ENCODE measurements at places on chromosomes 1 and 21.

GRCh38 chr1:21736876-21737275, 46.1 kb downstream of the USP48 start:
- DNase-seq, result no peak

GRCh38 chr1:161088587-161089110, 709 bp downstream of the NECTIN4 start:
- DNase-seq, result peak; percentile 67

GRCh38 chr1:91682882-91683597, 182.4 kb downstream of the CDC7 start:
- DNase-seq, result no peak

DNA sequence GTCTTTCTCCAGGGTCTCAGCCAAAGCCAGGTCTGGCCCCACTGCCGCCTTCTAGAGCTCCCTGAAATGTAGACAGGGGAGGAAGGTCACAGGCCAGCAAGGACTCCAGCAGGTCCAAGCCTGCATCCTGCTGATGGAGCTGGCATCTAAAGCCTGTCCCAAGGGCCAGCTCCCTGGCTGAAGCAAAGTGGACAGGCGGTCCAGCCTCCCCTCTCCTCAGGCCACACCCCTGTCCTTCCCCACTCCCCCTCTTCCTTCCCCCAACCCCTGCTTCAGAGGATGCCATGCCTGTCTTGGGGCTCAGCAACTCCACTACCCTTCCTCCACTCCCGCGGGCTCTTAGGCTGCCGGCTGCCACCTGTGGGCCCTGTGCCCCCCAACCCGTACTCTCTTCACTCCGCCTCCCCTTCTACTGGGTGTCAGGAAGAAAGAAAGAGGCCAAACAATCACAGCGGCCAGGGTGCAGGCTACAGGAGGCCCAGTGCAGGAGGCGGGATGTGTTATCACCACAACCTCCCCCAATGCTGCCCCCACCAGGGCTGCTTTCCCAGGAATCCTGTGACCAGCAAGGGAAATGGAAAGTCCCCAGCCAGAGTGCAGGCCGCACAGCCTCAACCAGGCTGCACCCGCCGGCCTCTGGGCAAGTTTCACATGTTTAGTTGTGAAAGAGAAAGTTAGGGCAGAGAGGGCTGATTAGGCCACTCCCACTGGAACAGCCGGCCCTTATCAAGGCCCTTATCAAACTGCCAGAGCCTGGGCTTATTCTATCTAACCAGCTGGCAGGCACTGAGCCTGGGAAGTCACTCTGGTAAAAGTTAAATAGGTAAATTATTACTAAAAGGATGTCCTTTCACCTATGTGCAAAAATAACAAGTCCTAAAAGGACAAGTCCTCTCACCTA, 34.1 kb downstream of the ACOT7 start:
- peak; percentile 81 for DNase-seq

DNA sequence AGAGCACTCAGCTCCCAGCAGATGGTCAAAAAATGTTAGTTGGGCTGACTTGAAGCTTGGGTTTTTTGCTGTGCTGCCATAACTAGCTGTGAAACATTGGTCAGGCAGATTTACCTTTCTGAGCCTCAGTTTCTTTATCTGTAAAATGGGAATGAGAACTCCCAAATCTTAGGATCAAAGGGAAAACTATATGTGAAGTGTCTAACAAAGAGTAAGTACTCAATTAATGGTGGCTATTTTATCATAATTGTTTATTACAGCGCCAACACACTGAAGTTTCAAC, 164.2 kb upstream of the POU3F1 start:
- DNase-seq, result no peak

- no peak for DNase-seq
These were observed 43.2 kb downstream of the ZYG11B start for GRCh38 chr1:52769346-52770033.

GRCh38 chr1:77831976-77832711, 52.7 kb downstream of the MIGA1 start:
- peak; percentile 42 for DNase-seq

DNA sequence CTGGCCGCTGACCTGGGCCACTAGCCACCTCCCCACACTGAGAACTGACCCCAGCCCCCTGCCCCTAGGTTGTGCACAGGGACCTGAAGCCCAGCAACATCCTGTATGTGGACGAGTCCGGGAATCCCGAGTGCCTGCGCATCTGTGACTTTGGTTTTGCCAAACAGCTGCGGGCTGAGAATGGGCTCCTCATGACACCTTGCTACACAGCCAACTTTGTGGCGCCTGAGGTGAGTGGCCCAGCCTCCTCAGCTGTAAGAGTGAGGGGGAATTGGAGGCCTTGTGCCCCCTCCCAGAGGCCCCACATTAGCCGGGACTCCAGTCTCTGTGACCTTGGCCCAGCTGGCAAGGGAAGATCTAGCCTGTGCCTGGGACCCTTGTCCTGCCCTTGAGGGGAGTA, 41.8 kb downstream of the RPS6KA1 start:
- no peak for DNase-seq

GRCh38 chr1:176102768-176103350, 104.2 kb downstream of the COP1 start:
- DNase-seq, result no peak

GRCh38 chr1:65832296-65832695, 39.6 kb downstream of the PDE4B start:
- DNase-seq, result peak; percentile 17

DNA sequence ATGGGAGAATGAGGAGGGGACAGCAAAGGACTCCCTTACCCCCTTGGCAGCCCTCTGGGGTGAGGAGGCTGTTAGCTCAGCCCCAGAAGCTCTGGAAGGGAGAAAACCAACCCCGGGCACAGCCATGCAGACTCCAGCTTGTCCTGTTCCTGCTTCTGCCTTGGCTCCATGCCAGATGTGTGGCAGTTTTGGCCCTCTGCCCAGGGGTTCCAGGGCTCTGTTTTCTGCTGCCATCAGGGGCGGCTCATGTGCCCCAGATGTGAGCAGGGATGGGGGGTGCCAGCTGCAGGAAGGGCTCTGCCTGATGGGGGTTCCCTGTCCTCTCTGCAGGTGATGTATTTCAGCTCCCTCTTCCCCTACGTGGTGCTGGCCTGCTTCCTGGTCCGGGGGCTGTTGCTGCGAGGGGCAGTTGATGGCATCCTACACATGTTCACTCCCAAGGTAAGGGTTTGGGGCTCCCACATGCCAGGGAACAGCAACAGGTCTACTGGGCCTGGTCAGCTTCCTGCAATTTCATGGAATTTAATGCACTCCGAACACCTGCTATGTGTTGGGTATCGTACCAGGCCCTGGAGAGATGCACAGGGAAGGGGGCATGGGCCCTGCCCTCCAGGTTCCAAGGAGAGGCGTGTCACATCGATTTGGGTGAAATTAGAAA, 26.1 kb downstream of the SLC6A17 start:
- DNase-seq, result no peak

DNA sequence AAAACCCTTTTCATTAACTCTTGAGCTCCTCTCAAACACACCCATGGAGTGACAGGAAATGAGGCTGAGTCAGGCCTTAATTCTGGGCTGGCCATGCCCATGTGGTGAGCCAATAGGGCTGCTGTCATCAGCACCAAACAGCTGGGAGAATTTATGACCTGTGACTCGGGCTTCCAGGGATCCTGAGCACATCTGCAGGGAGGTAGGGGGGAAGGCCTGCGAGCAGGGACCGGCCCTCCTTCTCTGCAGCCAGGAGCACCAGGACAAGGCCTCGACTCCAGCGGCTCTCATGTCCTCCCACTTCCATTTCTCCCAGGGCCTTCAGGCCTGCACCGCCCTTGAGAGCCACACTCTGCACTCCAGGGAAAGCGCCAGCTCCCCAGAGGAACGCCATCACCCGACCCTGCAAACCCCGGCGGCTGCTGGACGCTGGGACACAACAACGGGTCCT, 14.6 kb downstream of the RIPK4 start:
- peak; percentile 85 for DNase-seq

- no peak for DNase-seq
These were observed 8.0 kb downstream of the SMAP2 start for GRCh38 chr1:40381268-40382107.

GRCh38 chr1:165696625-165697100, 1.7 kb downstream of the ALDH9A1 start:
- DNase-seq, result peak; percentile 77

GRCh38 chr1:224528900-224529299, 87.2 kb upstream of the CNIH3 start:
- DNase-seq, result peak; percentile 88

- DNase-seq, result peak; percentile 93
These were observed 26.1 kb downstream of the GPR3 start for GRCh38 chr1:27418326-27419185.

DNA sequence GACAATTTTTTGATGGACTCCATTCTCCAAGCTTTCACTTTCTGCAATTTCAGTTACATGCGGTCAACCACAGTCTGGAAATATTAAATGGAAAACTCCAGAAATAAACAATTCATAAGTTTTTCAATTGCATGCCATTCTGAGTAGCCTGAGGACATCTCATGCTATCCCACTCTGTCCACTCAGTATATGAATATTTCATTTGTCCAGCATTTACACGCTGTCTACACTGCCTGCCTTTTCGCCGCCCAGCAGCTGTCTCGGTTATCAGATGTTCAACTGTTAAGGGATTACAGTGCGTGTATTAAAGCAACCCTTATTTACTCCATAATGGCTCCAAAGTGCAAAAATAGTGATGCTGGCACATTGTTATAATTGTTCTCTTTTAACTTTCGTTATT, 116.3 kb downstream of the ADSS2 start:
- DNase-seq, result no peak
